PC-3 (cell line): ENCODE measurements at places on chromosomes 2 and 18. TPM values are rescaled to one million over a fixed set of nuclear protein-coding genes. Genes with fewer than 3 reads are reported as not detected.
A peak's percentile ranks its signal among the peaks of the same experiment; 100 is the strongest.

- H3K27me3 ChIP-seq = no peaks in the 10 kb centered on the region
- no peaks in the 10 kb centered on the region for H3K4me1 ChIP-seq
- no peak overlapping the region for H3K27ac ChIP-seq
- no peak for DNase-seq
- no peak overlapping the region for H3K4me3 ChIP-seq
- H3K36me3 ChIP-seq = peaks cover 3% of the 10 kb centered on the region; the same call in 1 of the 2 replicates
These were observed 118.3 kb downstream of the CAMKMT start for GRCh38 chr2:44480068-44480467.

- peak; percentile 47 for DNase-seq
- peaks cover 10% of the 10 kb centered on the region; the same call in 1 of the 2 replicates for H3K4me1 ChIP-seq
- peak overlapping the region; percentile 13; the same call in 1 of the 2 replicates for H3K27ac ChIP-seq
- H3K27me3 ChIP-seq = no peaks in the 10 kb centered on the region
These were observed 1957.7 kb upstream of the CELF4 start for GRCh38 chr18:39523281-39523680.

- H3K27me3 ChIP-seq = no peaks in the 10 kb centered on the region
- H3K4me1 ChIP-seq = 0 out of 2 replicates have a peak, but pooled peaks cover 3% of the 10 kb centered on the region
- H3K36me3 ChIP-seq = peaks cover 73% of the 10 kb centered on the region
- H3K27ac ChIP-seq = no peak overlapping the region
- no peak for DNase-seq
These were observed 94.3 kb downstream of the DGKD start for GRCh38 chr2:233448575-233448974.

DNA sequence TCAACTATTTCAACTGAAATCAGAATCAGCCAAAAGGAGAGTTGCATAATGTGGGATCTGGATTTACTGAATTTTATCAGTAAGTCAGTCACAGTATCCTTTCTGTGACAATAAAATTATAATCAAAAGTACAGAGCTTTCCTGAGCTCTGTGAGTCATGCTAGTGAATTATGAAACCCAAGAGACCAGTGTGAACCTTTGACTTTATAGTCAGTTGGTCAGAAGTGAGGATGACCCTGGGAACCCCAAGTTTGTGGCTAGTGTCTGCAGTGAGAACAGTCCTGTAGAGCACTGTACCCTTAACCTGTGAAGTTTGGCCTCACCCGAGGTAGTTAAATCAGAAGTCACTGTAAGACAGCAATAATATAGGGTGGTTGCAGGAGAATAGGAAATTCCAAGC lies 381.7 kb downstream of the CDH19 start:
- H3K4me1 ChIP-seq = peaks cover 4% of the 10 kb centered on the region; the same call in 1 of the 2 replicates
- no peak overlapping the region for H3K4me3 ChIP-seq
- DNase-seq = peak; percentile 25
- no peaks in the 10 kb centered on the region for H3K36me3 ChIP-seq

- no peaks in the 10 kb centered on the region for H3K27me3 ChIP-seq
- DNase-seq = peak; percentile 68
- H3K36me3 ChIP-seq = peaks cover 6% of the 10 kb centered on the region; the same call in 1 of the 2 replicates
- H3K4me3 ChIP-seq = no peak overlapping the region
- H3K4me1 ChIP-seq = peaks cover 34% of the 10 kb centered on the region
These were observed 105.6 kb downstream of the MAP4K4 start for GRCh38 chr2:101803128-101803527.

GRCh38 chr2:47422560-47422959 lies 19.6 kb downstream of the MSH2 start:
- H3K4me1 ChIP-seq = peaks cover 37% of the 10 kb centered on the region
- H3K4me3 ChIP-seq = peak overlapping the region; percentile 23; the same call in 1 of the 2 replicates
- H3K27ac ChIP-seq = peak overlapping the region; percentile 81
- peak; percentile 96 for DNase-seq

Gene NAT8
- not detected in 2 replicates for total RNA-seq

GRCh38 chr2:8645176-8645831 lies 36.6 kb upstream of the ID2 start:
- no peak for DNase-seq
- H3K4me1 ChIP-seq = no peaks in the 10 kb centered on the region
- H3K36me3 ChIP-seq = no peaks in the 10 kb centered on the region
- no peaks in the 10 kb centered on the region for H3K27me3 ChIP-seq
- H3K27ac ChIP-seq = no peak overlapping the region

DNA sequence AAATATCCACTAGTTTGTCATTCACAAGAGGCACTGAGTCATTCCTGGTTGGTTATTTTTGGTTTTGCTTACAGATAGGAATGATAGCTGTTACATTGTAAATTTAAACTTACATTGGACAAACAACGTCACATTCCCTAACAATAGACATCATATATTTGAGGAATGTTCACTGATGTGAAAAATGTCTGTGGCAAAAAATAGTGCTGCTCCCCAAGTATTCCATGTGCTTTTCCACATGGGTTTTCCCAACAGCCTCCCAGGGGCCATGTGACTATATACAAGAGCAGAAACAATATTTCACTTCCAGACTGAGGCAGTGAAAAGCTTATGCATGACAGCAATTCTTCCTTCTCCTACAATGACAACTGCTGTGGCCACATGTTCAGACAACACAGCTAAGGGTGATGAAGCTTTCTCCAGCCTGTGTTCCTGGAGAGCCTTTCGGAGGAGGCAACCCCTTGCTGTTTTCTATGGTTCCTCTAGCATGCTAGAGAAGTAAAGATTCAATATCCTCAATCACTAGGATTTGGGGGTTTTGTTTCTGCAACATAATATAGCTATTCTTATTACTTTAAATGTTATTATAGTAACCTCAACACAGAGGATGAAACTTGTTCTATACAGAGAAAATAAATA lies 202.7 kb downstream of the PTH2R start:
- no peak overlapping the region for H3K4me3 ChIP-seq
- H3K27ac ChIP-seq = no peak overlapping the region
- no peaks in the 10 kb centered on the region for H3K27me3 ChIP-seq
- H3K4me1 ChIP-seq = no peaks in the 10 kb centered on the region
- H3K36me3 ChIP-seq = no peaks in the 10 kb centered on the region
- no peak for DNase-seq

GRCh38 chr2:66508484-66509071 lies 73.7 kb downstream of the MEIS1 start:
- no peaks in the 10 kb centered on the region for H3K27me3 ChIP-seq
- no peaks in the 10 kb centered on the region for H3K36me3 ChIP-seq
- H3K4me3 ChIP-seq = no peak overlapping the region
- H3K4me1 ChIP-seq = peaks cover 9% of the 10 kb centered on the region
- no peak for DNase-seq

- H3K36me3 ChIP-seq = no peaks in the 10 kb centered on the region
- peaks cover 16% of the 10 kb centered on the region; the same call in 1 of the 2 replicates for H3K27me3 ChIP-seq
- H3K4me3 ChIP-seq = no peak overlapping the region
- no peak for DNase-seq
- H3K27ac ChIP-seq = no peak overlapping the region
These were observed 96.3 kb upstream of the AQP4 start for GRCh38 chr18:26961839-26962238.

DNA sequence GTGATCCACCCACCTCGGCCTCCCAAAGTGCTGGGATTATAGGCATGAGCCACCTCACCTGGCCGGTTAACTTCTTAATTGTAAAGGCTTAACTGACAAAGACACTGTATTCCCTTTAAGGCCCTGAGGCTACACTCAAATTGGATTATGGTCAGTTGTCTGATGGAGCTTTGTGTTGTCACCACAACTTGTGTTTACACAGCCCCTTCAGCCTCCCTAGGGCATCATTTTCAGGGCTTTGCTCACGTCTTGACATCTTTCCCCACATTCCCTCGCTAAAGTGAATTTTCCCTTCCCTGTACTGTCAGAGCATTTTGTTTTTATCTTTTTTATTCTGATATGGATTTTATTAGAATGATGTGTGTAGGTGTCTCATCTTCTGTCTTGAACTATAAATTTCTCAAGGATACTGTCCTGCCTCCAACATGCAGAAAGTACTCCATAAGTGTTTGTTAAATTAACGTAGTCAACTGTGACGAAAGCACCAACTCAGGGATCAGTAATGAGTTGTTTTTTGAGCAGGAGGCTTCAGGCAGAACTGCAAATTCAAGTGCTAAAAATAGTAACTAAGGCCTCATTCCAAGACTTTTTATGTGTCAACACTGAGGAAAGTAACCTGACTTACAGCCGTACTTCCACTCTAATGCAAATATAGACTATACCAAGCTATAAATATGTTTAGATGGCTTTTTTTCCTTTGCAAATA lies 77.1 kb upstream of the NARS1 start:
- H3K4me3 ChIP-seq = no peak overlapping the region
- DNase-seq = peak; percentile 42
- no peaks in the 10 kb centered on the region for H3K27me3 ChIP-seq
- peaks cover 14% of the 10 kb centered on the region for H3K36me3 ChIP-seq
- peak overlapping the region; percentile 49 for H3K27ac ChIP-seq
- H3K4me1 ChIP-seq = peaks cover 17% of the 10 kb centered on the region

- H3K27me3 ChIP-seq = no peaks in the 10 kb centered on the region
- H3K36me3 ChIP-seq = no peaks in the 10 kb centered on the region
- no peak overlapping the region for H3K4me3 ChIP-seq
- H3K4me1 ChIP-seq = peaks cover 12% of the 10 kb centered on the region
- no peak overlapping the region for H3K27ac ChIP-seq
- no peak for DNase-seq
These were observed 5.3 kb downstream of the ITM2C start for GRCh38 chr2:230869914-230870543.
